ENCODE measurements at places on chromosomes 7 and 10.

GRCh38 chr7:91710881-91711280 lies 169.6 kb downstream of the MTERF1 start:
- no peak for DNase-seq

- DNase-seq: no peak
Measured at GRCh38 chr7:55369427-55370400, 4.6 kb downstream of the LANCL2 start.

DNA sequence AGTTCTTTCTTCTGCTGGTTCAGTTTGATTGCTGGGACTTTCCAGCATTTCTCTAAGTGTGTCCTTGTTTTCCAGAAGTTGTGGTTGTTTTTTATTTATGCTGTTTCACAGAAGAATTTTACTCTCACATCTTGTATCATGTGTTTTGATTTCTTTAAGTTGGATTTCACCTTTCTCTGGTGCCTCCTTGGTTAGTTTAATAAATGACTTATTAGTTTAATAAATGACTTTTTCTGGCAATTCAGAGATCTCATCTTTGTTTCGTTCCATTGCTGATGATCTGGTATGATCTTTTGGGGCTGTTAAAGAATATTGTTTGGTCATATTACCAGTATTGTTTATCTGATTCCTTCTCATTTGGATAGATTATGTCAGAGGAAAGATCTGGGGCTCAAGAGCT lies 59.8 kb upstream of the CYP2C9 start:
- DNase-seq: no peak

DNA sequence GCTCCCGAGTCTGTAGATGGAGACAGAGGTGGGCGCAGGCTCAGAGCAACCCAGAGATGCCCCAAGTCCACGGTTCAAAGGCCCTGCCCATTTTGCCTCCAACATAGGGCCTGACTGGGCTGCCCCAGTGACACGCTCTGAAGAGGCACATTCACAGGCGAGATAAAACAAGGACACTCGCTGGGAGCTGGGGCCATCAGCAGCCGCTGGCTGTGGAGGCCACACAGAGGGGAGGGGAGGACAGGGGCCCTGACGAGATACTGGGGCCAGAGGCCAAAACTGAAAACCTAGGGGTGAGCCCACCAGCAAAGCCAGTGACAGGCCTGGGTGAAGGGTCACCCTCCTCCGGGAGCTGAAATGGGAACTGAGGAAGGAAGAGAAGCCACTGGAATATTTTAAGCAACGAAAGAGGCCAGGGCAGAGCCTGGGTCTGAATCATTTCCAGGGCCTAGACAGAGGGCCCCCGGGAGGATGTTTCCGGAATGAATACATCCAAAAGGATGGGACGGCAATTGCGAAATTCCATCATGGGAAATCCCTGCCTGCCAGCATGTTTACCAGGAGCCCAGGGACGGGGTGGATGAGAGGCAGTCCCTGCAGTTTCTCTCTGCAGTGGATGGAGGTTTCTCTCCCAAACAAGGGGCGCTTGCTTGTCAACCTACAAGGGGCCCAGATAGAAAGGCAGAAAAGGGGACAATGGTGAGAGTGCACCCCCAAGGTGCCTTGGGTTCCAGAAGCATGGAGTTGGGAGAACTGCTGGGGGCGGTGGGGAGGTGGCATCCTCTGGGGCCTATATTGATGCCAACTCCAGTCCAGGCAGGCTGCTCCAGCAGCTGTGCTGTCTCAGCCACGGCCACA lies 29.0 kb upstream of the HSPA12A start:
- DNase-seq: no peak

GRCh38 chr7:18555120-18555519 lies 59.6 kb downstream of the HDAC9 start:
- DNase-seq: no peak

DNA sequence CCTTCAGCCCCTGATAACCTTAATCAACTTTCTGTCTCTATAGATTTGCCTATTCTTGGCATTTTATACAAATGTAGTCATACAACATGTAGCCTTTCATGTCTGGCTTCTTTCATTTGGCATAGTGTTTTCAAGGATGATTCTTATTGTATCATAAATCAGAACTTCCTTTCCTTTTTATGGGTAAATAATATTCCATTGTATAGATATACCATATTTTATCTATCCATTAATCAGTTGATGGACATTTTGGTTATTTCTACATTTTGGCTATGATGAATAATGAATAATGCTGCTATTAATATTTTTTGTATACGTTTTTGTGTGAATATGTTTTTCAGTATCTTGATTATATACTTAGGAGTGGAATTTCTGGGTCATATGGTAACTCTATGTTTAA lies 720.8 kb downstream of the LRMDA start:
- no peak for DNase-seq

DNA sequence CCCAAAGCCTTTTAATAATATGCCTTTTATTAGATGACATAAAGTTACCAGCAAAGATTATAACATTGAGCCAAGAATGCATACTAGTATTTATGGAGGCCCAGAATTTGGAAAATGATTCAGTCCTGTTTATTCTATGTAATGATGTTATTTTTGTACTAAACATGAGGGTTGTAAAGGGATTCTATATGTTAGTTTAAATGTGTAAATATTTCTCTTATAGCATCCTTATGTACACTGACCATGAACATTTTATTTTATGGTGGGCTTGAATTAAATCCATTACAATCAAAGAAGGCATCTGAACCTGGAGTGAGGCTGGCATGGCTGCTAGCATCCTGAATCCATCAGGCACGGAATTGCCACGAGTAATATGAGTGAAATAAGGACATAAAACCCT lies 80.2 kb downstream of the RAB18 start:
- no peak for DNase-seq

DNA sequence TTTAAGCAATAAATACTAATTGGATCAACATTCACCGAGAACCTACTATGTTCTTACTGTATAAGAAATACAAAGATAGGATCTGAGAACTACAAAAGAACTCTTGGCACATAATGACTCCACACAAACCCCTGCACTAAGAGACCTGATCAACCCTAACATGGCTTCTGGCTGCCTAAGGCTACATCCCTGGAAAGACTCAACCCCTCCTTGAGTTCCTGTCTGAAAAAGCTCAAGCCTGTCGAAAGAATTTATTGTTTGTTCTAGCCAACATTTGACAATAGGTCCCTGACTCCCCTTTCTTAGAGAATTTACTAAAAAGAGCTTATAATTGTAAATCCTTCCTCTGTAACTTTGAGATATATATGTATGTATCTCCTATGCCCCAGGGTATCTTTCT lies 125.3 kb upstream of the SGCE start:
- no peak for DNase-seq

DNA sequence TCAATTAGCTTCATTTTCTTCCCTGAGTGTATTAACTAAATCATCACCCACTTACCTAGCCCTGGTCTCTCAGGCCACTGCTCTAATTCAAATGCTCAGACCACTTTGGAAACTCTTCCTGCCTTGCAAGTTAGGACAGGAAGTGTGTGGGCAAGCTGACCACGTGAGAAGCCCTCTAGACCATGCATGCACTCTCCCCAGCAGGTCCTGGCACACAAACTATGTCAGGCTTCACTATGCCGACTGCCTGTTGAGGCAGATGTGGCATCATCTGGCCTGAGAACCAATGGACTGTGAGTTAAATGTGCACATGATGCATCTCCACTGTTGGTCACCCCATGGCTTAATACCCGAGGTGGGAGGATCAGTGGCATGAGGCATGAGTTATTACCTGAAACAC lies 439.6 kb downstream of the GRID1 start:
- DNase-seq: no peak

- no peak for DNase-seq
Measured at GRCh38 chr10:97805096-97805884, 33.5 kb upstream of the SFRP5 start.

DNA sequence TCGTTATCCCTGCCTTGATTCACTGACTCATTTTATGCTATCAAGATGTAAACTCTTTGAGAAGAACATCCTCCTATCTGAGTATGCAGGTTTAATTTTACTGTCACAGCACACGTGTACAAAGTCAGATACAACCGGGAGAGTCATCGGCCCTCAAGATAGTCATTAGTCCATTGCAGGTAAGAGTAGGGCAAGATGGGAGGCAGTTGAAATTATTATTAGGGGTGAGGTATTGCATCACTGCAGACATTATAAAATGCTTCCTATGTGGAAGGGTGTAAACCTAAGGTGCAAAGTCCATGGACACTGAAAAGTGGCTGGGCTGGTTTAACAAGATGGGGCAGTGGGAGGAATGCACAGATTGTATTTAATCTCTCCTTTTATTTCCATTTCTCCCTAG lies 113.7 kb downstream of the ARL4A start:
- no peak for DNase-seq

GRCh38 chr10:12685261-12686058 lies 316.1 kb downstream of the CCDC3 start:
- DNase-seq: no peak

DNA sequence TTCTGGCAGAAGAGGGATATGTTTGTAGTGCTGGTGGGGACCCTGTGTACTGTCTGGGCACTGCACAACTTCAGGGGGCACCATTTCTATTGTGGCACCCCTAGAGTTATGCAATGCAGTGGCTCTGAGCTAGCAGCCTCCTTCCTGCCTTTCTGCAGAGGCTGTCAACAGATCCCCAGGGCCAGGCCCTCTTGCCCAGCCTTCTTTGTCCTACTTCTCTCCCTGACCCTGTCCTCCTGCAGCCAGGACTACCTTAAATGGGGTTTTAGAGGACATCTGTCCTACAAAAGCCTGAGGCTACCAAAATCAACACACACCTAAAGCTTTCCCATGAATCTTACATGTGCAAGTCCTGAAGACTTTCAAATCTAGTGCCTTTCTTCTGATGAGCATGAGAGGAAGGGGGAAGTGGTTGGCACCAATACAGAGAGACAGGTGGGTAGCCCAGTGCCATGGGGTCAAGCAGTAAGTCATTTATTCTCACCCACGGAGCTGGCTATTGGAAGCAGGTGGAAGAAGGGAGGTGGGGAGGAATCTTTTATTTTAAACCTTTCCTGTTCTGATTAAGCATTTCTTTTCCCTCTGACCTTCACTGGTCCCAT lies 2.4 kb downstream of the SPOCK2 start:
- DNase-seq: no peak

- DNase-seq: no peak
Measured at GRCh38 chr10:35611750-35612149, 6.6 kb downstream of the GJD4 start.

GRCh38 chr10:12158111-12158510 lies 28.6 kb downstream of the SEC61A2 start:
- DNase-seq: no peak

- DNase-seq: no peak
Measured at GRCh38 chr10:107244122-107244521, 79.6 kb upstream of the SORCS1 start.

DNA sequence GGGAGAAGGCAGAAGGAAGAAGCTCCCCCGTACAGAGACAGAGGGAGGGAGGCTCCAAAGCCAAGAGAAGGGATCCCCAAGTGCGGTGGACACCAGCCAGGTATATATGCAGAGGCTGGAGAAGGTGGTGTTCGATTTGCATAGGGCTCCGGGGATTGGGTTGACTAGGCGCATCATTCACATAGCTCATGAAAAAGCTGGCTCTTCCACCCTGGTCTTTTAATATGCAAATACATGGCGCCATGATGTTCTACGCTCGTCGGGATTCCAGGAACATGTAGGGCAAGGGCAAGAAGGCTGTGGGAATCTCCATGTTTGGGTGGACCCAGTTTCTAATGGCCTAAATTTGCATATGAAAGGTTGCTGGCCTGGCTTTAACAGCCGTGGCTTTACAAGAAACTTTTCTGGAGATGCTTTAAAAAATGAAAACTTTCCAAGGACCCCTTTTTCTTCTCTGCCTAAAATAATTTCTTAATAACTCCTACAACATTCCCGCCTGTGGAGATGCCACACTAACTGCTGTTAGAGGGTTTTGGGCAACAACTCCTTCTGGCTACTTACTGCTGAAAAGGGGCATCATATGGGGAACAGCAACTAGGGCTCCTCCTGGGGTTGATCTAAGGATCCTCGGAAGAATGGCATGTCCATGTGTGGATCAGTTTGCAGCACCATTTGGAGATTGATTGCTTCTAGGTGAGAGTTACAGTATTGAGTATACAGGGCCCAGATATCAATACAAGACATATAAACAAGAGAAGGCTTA lies 28.3 kb downstream of the C1GALT1 start:
- DNase-seq: no peak

- DNase-seq: no peak
Measured at GRCh38 chr7:51430480-51431086, 114.0 kb upstream of the COBL start.

- DNase-seq: no peak
Measured at GRCh38 chr10:35642793-35643114, 658 bp upstream of the FZD8 start.

GRCh38 chr7:129188892-129189660 lies 643 bp downstream of the SMO start:
- no peak for DNase-seq

All from stimulated activated CD8-positive, alpha-beta memory T cell treated with anti-CD3 and anti-CD28 coated beads, Interleukin-4, amount 100 ng/mL, for 1 hour (primary cell).